ENCODE measurements at places on chromosomes 12 and 14.

DNA sequence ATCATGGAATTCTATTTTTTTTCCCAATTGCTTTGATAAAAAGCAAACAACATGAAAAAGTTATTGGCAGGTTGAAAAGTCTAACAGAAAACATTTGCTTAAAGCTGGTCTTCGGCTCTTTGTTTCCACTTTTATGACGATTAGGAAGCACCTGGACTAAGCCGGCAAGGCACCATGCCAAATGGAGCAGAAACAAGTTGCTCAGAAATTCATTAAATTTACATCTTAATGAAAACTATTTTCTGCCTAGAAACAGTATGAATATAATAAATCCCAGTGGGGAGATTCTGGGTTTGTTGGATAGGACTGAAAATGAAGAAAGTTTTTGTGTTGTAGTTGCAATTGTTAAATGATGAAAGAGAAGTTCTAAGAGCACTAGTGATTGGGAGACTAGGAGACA, 51.4 kb upstream of the OR9K2 start:
- no peak for DNase-seq

GRCh38 chr12:15698377-15698871, 90.8 kb downstream of the EPS8 start:
- DNase-seq: no peak

DNA sequence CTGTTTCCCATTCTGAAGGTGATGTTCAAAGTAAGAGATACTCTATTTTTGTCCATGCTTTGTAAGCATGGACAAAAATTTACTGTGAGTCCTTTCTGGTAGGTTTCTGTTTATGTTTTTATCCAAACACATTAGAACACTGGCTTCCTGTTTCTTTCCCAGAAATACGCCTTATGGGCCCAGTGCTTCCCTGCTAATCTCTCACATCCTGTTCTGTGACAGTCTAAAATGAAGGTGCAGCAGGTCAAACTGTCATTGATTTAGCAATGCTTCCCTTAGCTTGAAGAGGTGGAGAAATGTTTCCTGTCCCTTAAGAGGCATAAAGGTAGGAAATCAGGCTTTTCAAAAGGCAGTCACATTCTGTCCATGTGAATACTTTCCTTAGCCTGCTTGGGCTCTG, 305.6 kb downstream of the RPS29 start:
- no peak for DNase-seq

GRCh38 chr14:70149596-70150165, 39.1 kb downstream of the SLC8A3 start:
- no peak for DNase-seq

- DNase-seq: no peak
Observed at GRCh38 chr14:67784244-67784823, 32.1 kb downstream of the ZFYVE26 start.

DNA sequence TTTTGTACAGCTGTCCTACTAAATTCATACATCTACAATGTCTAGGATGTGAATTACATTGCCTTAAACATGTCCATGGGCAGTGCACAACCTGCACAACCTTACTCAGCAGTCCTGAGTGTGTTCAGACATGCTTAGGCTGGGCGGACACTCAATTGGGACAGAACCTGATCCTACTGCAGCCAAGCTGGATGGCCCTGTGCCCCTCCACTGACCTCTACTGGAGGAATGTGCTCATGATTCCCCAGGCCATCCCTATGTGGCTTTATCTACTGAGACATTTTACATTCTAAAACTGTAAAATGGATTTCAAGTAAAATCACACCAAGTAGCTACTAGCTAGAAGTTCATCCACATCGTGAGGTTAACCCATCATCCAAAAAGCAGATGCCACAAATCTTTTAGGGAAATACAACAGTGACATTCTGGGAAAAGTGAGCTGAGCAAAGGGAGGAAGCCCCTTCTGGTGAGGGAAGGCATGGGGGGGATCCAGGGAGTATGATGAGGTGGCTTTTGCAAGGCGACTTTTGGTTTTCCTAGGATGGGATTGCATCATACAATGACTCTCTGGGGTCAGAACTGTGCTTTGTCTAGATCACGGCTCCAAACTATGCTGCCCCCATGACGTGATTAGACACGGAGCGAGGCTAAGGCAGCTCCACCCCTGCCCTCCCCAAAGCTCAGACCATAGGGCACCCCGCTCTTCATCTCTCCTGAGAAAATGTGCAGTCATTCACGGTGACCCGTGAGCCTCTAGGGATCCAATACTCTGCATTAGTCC, 911.7 kb upstream of the TMEM132C start:
- DNase-seq: no peak

- DNase-seq: no peak
Observed at GRCh38 chr12:127567531-127567930, 699.4 kb upstream of the TMEM132C start.

DNA sequence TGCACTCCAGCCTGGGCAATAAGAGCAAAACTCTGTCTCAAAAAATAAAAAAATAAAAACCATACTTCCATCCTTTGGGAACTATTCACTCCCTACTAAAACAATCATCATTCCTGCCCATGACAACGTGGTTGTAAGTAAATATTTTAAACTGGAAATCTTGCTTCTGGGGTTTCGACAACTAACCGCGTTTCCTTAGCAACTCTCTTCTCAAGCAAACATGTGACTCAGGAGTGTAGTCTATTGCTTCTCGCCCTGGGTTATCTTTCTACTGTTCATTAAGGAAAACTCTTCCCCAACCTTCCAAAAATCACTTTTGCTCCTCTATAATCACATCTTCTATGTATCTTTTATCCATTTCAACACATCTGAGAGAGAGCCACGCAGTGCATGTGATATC, 21.8 kb downstream of the APPL2 start:
- no peak for DNase-seq

- DNase-seq: no peak
Observed at GRCh38 chr12:9796346-9796745, 30.9 kb upstream of the KLRF1 start.

GRCh38 chr14:70934502-70935134, 27.4 kb downstream of the PCNX1 start:
- DNase-seq: no peak

DNA sequence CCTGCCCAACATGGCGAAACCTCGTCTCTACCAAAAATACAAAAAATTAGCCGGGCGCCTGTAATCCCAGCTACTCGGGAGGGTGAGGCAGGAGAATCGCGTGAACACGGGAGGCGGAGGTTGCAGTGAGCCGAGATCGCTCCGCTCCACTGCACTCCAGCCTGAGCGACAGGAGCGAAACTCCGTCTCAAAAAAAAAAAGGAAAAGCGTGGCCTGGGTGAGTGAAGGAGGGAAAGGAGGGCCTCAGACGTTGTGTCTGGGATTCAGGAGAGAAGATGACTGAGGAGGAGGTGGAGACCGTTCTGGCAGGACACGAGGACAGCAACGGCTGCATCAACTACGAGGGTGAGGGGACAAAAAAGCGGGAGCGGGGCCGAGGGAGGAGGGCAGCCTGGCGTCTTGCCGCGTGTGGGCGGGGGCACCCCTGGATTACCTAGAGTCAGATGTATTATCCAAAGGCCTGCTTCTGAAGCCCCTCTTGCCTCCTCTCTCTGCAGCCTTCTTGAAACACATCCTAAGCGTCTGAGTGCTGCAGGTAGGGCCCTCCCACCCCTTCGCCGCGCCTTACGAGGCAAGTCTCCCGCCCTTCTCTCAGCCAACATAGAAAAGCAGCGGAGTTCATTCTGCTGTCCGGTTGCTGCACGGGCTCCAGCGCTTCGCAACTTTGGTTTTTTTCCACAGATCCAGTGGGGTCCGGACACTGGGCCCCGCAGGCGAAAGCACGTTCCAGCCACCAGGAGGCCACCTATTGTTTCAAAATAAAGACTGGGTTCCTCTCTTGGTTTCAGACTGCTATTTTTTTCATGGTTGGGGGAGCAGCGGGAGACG, 744 bp upstream of the MYL6 start:
- peak; percentile 20 for DNase-seq

GRCh38 chr12:94186278-94187241, 38.2 kb downstream of the PLXNC1 start:
- DNase-seq: no peak

DNA sequence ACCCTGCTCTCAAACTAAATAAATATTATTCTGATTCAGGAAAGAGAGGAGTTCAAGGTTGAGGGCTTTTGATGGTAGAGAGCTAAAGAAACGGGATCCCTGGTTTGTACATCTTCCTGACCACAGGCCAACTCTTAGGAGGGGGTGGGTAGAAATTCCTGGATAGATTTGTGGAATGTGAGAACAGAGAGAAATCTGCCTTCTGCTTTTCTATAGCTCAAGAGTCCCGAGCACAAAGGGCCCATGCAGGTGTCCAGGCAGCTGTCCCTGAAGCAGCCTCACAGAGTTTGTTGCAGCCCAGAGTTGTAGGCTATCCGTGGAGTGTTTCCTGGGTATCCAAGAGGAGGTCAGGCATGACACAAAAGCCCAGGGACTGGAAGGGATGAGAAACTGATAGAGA, 198.6 kb downstream of the BCAT1 start:
- DNase-seq: no peak

GRCh38 chr12:104654665-104655609, 198.2 kb downstream of the CHST11 start:
- DNase-seq: no peak

DNA sequence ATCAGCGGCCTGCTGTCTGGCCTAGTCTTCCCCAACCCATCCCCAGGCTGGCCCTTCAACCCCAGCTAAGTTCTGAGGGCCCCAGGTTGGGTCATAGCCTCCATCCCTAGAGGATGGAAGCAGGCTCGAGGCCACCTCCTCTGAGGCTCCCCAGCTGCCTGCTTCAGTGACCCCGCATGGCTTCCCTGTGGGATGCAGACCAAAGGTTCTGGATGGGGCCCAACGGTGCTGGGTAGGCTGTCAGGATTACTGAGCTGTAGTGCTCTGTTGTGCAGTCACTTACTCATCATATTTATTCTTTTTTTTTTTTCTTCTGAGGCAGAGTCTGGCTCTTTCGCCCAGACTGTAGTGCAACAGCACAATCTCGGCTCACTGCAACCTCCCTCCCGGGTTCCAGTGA, 92.0 kb downstream of the IRF2BPL start:
- DNase-seq: no peak

DNA sequence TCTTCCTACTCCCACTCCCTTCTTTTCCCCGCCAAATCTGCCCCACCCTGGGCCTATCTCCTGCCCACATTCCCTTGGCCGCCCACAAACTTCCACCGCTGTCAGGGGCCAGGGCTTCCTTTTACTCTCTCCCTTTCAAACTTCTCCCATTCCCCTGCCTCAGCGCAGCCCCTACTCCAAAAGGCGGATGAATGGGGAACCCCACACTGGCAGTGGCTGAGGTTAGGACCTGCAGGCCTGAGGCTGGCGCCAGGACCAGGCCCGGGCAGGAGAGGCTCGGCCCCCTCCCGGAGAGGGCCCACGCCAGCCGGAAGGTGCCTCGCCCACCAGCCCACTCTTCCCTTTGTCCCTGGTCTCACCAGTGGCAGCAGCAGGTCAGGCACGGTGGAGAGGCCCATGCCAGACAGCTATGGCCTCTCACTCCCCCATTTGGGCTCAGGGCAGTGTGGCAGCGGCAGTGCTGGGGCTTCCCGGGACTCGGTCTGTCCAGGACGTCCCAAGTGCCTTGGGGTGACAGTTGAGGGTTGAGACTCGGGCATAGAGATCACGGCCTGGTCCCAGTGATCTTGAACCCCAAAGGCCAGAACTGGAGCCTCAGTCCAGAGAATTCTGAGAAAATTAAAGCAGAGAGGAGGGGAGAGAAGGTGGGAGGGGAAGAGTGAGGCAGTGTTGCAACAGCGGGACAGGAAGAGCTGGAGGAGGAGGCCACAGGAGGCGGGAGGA, at the start of gene TNFRSF1A:
Gene TNFRSF1A (minus strand): TSS at position 660 of the 723 bp plus-strand sequence. CDS start 262 bp downstream, at position 398.
- no peak for DNase-seq

- no peak for DNase-seq
Observed at GRCh38 chr14:60116181-60116580, 24.5 kb downstream of the PCNX4 start.

DNA sequence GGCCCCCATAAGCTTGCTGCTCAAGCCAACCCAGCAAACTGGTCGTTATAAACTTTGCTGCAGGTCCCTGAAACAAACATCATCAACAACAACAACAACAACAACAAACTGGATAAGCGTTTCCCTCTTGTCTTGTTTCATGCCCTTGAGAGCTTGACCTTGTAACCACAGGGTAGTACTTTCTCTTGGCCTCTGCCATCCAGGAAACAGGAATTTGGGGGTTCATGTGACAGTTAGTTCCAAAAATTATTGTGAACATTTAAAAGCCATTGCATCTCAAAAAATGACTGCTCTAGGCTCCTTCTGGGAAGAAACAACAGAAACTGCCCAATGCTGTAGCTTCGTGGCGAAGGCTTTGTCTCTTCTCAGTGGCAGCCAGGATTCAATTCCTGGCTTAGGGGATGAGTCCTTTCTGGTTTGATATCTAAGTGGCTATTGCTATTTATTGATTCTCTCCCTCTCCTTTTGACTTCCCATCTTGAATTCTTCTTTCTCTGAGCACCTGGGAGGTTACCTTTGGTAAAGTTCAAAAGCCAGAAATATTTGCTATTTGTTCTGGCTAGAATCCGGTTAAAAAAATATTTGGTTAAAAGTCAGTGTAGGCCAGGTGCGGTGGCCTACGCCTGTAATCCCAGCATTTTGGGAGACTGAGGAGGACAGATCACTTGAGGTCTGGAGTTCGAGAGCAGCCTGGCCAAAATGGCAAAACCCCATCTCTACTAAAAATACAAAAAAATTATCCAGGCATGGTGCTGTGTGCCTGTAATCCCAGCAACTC, 52.0 kb upstream of the CPM start:
- DNase-seq: no peak

DNA sequence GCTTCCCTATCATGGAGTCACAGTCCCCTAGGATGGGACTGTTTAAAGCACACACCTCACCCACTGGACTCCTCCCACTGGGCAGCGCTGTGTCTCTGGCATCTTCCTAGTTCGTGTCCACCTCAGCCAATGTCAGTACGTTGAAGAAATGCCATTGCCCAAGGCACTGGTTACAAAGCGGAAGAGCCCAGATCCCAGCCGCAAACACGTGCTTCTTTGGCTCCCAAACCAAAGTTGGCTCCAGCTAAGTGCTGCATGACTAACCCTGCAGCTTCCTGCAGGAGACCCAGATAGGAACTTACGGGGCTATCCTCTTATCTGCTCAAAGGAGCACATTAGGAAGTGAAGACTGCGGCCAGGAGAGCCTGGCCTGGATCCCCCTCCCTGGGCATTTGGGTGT, 9.3 kb downstream of the SYNE3 start:
- no peak for DNase-seq

GRCh38 chr14:64691376-64691775, 12.8 kb upstream of the PLEKHG3 start:
- no peak for DNase-seq

DNA sequence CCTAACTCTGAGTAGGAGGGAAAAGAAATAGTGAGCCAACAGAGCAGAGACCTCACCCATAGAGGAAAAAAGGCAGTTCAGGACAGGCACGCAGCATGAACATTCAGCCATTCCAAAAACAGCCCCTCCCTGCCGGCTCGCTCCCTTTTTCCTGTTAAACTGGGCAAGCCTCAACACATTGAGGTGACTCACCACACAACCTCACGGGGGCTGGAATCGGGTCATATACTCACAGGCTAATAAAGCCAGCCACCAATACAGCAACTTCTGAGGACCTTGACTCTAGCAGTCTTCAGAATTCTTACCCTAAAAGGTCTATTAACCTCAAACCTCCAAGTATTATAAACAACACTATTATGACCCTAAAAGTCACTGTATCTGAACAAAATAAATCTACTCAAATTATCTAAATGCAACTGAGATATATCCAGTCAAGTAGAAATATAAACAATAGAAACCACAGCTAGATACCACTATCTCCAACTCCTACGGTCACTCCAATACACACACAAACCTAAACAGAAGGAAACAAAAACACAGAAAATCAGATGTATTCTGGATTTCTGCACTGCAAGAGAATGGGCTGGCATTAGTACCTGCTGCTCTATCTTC, 6.3 kb downstream of the YBX3 start:
- DNase-seq: no peak

All from NCI-H2081 treated with DMSO at 0.1 percent for 48 hours (cell line).